ENCODE measurements at places on chromosomes 16 and 17.

GRCh38 chr17:29549177-29549923, 17.5 kb downstream of the ABHD15 start:
- peak; percentile 48 for DNase-seq

- no peak for DNase-seq
Observed at GRCh38 chr16:46843898-46844642, 13.1 kb upstream of the C16orf87 start.

- DNase-seq: no peak
Observed at GRCh38 chr17:64399767-64400156, 9.1 kb upstream of the PECAM1 start.

- DNase-seq: no peak
Observed at GRCh38 chr17:79075446-79075750, 774 bp downstream of the ENGASE start.

GRCh38 chr17:56679777-56680422, 86.4 kb downstream of the NOG start:
- no peak for DNase-seq

GRCh38 chr17:5677620-5678019, 93.3 kb upstream of the NLRP1 start:
- DNase-seq: no peak

DNA sequence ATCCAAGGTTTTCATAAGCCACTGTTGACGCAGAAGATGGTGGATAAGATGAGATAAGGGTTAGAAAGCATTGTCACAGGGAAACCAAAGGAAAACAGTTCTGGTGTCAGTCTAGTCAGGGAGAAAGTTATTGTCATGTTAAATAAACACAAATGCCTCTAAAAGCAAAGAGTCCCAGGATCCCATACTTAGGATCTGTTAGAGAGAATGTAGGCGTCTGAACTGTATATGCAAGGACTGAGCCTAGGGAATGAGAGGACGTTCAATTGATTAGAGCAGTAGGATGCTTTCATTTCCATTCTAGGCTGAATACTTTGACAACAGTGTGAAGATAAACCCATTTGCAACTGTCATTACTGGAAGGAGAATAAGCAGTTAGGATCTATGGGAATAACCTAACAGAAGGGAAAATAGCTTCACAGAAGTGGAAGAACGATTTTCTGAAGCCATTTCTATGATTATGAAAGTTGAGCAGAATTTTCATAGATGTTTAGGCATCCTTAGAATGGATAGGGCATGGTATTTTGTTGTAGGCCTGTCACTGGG, 1149.1 kb upstream of the CDH8 start:
- no peak for DNase-seq

DNA sequence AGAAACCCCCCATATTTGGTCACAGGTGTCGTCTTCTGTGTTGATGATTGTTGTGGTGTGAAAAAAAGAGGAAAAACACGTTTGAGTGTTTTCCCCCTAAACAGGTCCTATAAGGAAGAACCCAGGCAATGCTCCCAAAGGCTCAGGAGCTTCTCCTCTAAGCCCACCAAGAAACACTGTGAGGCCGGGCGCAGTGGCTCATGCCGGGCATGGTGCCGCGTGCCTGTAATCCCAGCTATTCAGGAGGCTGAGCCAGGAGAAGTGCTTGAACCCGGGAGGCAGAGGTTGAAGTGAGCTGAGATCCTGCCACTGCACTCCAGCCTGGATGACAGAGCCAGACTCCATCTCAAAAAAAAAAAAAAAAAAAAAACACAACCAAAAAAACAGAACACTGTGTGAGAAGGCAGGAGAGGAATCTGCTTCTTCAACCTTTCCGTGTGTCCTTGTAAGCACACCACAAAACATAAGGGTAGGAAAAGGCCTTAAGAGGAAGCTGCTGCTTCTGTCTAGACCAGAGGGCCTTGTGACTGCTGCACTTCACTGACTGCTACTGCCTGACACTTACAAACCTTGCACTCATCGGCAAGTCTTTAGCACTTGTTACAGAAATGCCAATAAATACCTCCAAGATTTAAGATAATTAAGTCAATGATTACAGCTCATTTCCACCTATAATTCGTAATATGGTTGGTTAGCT, 9.3 kb downstream of the JPT1 start:
- no peak for DNase-seq

- no peak for DNase-seq
Observed at GRCh38 chr16:6063526-6063925, 965.9 kb upstream of the EEF2KMT start.

DNA sequence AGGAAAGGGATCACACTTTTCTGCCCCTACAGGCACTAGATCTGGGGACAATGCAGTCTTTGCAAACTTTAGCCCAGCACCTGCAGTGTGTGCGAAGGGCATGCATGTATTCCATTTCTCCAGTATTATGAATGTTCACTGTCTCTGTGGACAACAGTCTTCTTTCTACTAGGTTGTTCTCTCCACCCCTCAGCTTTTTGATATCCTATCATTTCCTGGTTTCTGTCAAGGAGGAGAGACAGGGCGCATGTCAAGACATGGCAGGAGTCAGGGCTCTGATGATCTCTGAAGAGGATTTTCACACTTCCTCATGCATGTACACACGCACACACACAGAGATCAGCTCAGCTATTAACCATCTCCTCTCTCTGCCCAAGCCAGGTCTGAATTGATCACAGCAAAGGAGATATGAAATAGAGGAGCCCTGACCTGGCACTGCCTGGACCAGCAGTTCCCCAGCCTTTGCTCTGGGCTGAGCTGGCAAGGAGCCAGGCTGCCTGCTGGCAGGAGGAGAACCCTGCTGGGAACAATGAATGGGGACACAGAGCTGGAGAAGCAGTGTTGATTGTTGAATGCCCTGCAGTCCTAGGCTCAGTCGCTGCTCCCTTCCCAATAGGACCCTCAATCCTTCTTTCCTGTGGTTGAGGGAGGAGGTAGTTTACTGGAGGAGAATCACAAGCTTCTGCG, 2.6 kb downstream of the GPR179 start:
- peak; percentile 45 for DNase-seq

GRCh38 chr16:83271970-83272575, 535.7 kb upstream of the HSBP1 start:
- DNase-seq: no peak

GRCh38 chr16:11033629-11034420, 89.5 kb downstream of the CLEC16A start:
- DNase-seq: no peak

- DNase-seq: no peak
Observed at GRCh38 chr16:68197250-68197649, 38.7 kb downstream of the ESRP2 start.

GRCh38 chr16:11805556-11805955, 8.5 kb upstream of the ZC3H7A start:
- DNase-seq: no peak

DNA sequence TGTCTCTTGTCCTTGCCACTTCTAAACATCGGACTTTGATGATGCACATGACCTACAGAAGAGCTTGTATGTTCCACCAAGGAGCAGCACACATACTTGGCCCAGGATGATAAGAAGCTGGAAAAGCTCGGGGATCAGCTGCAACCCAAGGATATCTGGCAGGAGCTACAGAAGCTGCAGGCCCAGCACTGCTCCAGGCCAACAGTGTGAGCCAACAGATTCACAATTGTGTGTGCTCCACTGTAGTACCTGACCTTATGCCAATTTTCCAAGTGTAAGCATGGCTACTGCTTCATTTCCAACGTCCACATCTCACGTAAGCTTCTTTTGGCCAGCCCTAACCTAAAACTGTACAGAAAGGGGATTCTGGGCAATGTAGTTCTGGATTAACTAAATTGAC, 83.4 kb downstream of the COX10 start:
- DNase-seq: no peak

DNA sequence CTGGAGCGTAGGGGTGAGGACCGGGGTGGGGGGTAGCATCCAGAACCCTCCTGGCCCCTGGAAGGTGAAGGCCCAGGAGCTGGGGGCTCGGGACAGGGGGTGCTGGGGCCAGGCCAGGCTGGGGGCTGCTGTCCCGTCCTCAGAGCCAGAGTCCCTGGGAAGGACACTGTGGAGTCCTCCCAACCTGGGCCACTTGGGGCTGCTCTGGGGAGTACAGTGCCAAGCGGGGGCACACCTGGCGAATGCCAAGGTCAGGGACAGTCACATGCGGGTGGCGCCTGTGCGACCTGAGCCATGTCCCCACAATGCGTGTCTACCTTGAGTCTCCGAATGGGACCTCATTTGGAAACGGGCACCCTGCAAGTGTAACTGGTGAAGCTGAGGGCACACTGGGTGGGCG, 1.2 kb upstream of the PERCC1 start:
- DNase-seq: no peak

DNA sequence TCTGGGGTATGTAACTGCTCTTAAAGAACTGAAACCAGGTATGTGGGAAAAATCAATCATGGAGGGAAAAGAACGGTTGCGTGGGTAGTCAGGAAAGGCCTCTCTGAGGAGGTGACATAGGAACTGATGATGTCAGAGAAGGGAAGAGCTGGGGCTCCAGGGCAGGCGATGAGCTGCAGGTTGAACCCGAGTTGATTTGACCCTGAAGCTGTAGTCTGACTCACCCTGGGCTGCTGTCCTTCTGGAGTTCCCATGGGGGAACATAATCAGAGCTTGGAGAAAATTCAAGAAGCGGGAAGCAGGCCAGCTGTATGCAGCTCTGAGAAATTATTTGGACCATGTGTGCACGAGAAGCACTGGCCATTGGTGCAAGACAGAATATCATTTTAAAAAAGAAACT, 16.7 kb downstream of the SLC6A2 start:
- no peak for DNase-seq

GRCh38 chr16:10581507-10581906, 1.1 kb upstream of the EMP2 start:
- DNase-seq: no peak

DNA sequence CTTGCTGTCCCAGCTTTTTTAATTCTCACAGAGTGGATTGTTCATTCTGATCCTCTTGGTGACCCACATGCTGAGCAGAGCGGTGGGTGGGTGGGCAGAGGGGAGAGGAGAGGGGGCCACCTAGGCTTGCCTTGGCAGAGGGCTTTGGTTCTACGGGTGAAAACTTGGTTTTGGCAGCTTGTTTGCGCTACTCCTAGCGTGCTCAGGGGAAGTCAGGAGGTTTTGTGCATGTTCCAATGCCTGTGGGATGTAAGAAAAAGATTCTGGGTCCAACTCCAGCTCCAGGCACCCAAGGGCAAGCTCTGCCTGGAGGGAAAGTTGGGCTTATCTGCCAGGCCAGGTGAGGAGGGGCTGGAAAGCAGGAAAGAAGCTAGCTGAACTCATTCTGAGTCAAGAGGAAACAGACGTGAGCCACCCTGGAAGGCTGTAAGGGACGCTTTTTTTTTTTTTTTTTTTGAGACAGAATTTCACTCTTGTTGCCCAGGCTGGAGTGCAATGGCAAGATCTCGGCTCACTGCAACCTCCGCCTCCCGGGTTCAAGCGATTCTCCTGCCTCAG, 169.1 kb downstream of the WSCD1 start:
- DNase-seq: no peak

GRCh38 chr16:28260193-28260592, 32.1 kb upstream of the SBK1 start:
- no peak for DNase-seq

- no peak for DNase-seq
Observed at GRCh38 chr16:51151961-51152663, 1.0 kb upstream of the SALL1 start.

- no peak for DNase-seq
Observed at GRCh38 chr17:48755356-48755755, 26.8 kb upstream of the HOXB13 start.
